ENCODE measurements at places on chromosomes 1 and 21.
A peak's percentile ranks its signal among the peaks of the same experiment; 100 is the strongest.

GRCh38 chr1:213122514-213122929 is 71.5 kb downstream of the RPS6KC1 start:
- DNase-seq, result peak; percentile 57

DNA sequence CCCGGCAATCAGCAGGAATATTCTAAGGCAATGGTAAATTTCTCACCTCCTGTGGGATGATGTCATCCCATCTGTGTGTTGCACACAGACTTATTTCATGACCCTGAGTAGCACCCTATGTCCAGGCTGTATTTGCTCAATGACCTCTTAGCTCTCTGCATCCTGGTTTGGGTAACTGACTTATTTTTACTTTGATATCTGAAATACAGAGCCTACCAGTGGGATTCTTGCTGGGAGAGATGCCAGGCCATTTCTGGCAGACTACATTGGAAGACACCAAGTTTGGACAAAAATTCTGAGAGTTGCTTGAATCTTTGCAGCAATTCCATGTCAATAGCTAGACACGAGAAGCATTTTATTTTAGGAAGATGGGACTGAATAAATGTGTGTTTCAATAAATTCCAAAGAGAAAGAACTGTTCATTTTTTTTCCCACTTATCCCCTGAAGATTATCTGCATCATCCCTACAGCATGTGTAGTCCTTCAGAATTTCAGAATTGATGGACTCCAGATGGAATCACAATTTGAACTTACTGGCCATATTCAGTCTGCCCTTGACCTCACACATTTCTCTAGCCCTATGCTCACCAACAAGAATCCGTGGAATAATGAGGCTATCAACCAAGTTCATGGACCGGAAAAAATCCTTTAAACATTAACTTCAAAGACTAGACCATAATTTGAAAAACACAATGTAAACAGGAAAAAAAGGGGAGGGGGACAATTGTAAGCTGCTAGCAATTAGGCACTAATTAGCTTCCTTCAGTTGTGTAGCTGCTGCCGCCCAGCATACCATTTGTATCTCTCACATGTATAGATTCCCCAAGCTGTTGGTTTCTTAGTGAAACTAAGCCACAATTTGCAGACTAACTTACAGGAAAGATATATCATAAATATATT is 226.5 kb downstream of the HMCN1 start:
- DNase-seq, result no peak

- no peak for DNase-seq
Observed at GRCh38 chr1:181135437-181135731, 46.9 kb downstream of the IER5 start.

GRCh38 chr21:42672699-42673458 is 19.5 kb downstream of the PDE9A start:
- DNase-seq, result peak; percentile 78

DNA sequence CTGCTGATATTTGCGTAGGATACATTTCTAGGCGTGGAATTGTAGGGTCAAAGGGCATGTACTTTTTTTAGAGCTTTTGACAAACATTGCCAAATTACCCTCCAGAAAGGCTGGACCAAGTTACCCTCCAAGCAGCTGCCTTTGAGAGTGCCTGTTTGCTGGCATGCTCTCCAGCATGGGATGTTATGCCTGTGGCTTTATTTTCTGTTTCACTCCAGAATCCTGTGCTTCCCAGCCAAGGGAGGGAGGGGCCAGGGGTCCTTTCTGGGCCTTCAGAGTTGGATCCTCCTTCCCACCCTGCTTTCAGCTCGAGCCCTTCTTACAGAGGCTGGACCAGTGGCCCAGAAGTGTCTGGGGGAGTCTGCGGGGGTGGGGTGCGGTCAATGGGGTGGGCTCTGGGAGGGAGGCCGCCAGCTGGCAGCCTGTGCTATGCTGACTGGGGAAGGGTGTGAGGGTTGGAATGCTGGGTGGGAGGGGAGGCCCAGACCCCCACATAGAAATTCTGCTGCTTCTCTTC is 81.2 kb downstream of the EPHB2 start:
- no peak for DNase-seq

- peak; percentile 35 for DNase-seq
Observed at GRCh38 chr1:174726167-174726879, 273.4 kb upstream of the CACYBP start.

- DNase-seq, result no peak
Observed at GRCh38 chr1:192357924-192358323, 41.1 kb downstream of the RGS21 start.

DNA sequence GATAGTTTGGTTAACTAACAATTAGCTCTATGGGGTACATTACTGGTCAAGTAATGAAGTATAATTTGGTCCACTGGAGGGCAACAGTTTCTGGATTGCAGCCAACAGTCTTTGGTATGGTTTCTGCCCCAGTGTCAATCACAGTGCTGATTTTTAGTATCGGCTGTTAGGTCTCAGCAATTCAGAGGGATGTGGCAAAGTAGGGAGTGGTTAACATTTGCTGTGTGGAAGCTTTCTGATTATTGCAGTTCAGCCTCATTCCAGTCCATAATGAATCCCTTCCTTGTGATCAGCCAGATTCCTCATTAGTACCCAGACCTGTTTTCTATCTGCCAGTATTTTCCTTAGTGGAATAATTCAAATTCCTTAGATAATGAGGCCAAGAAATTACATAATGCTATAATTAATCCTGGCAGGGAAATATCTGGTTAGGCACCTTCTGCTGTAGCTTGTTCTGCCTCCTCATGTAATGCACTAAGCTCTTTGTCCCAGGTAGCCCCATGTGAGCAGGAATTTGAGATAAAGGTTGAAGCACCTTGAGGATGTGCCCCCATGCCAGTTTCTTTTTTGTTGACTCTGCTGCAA is 14.0 kb downstream of the F3 start:
- DNase-seq, result no peak

DNA sequence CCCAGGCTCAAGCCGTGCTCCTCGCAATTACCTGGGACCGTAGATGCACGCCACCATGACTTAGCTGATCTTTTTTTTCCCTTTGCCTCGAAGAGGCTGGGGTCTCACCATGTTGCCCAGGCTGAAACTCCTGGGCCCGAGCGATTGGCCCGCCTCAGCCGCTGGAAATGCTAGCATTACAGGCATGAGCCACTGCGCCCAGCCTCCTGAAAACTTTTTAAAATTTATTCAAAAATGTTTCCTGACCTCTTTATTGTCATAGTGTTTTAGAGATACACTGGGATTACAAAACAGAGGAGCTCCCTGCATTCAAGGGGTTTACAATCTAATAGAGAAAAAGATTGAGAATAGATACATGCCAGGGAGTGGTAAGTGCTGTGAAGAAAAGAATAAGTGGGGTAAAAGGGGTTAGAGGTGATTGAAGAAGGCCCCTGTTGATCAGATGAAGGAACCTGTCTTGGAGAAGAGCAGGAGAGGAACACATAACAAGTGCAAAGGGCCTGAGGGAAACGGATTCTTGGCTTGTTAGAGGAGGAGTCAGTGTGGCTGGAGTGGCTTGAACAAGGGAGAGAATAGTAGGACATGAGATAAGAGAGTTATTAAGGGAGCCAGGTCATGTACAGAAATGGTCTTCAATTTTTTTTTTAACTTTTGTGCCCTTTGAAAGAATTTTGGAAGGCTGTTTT is 1.7 kb upstream of the TRIM33 start:
- no peak for DNase-seq

DNA sequence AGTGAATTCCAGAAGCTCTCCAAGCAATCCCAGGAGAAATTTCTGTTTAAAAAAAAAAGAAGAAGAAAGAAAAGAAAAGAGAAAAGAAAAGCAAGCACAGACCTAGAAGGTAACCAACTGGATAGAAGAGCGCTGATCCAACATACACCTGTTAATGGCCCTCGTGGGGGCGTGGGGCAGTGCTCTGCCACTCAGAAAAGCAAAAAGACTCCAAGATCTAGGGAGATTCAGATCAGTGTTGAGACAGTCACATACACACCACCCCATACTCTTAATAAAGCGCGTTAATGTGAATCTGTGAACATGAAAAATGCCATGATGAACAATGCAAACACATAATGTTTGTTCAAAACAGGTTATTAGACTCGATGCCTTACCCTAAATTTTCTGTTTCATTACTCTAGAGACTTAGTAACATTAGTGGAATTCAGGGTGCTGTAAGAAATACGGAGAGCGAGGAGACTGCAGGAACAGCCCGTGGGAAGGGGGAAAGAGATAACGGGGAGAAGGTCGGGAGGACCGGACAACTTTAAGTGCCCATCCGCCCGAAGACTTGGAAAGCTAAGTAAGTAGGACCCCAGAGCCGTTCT is 406 bp downstream of the NME7 start:
- DNase-seq, result no peak

GRCh38 chr1:25661043-25661815 is 44.6 kb downstream of the MAN1C1 start:
- no peak for DNase-seq

GRCh38 chr1:207333620-207334019 is 12.1 kb downstream of the CD55 start:
- DNase-seq, result no peak

DNA sequence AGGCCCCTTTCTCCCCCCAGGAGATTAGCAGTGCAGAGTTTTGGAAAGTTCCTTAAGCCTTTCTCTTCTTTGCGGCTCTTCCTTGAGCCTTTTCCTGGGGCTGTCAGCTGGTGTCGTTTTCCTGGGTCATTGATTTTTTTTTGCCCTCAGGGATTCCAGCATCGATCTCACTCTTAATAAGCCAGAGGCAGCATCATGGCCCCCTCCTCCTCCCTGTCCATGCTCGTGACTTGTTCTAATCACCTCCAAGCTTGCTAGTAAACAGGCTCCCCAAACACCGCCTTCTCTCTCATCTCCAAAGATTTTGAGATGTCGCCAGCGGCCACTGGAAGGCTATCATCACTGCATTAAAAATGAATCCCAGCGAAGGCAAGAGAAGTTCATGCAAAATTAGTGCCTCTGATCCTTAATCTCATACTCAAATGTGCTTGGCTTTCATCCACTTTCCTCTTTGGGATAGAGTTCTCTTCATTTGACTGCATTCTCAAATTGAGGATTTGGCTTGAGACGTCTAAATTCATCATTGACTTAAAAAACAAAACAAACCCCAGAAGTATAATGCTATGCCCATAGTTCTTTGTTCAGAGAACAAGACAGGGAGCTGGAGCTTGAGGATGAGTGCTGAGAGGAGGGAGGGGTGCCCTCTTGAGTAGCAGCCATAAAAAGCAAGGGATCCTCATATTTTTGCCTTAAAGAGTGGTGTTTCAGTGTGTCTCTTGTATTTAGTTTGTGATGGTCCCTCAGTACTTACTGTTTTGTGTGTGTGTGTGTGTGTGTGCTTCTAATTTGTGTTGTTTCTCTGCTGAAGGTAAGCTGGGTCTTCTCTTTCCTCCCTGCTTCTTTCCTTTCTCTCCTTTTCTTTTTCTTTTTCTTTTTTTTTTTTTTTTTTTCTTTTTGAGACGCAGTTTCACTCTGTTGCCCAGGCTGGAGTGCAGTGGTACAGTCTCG is 3.2 kb downstream of the EVA1C start:
- no peak for DNase-seq

- no peak for DNase-seq
Observed at GRCh38 chr1:185440877-185441276, 123.8 kb upstream of the IVNS1ABP start.

- peak; percentile 87 for DNase-seq
Observed at GRCh38 chr1:151254217-151255213, at the start of gene PSMD4. Gene PSMD4, plus strand, starts transcription at chr1:151254734. Its CDS starts 49 bp downstream, at chr1:151254783.

DNA sequence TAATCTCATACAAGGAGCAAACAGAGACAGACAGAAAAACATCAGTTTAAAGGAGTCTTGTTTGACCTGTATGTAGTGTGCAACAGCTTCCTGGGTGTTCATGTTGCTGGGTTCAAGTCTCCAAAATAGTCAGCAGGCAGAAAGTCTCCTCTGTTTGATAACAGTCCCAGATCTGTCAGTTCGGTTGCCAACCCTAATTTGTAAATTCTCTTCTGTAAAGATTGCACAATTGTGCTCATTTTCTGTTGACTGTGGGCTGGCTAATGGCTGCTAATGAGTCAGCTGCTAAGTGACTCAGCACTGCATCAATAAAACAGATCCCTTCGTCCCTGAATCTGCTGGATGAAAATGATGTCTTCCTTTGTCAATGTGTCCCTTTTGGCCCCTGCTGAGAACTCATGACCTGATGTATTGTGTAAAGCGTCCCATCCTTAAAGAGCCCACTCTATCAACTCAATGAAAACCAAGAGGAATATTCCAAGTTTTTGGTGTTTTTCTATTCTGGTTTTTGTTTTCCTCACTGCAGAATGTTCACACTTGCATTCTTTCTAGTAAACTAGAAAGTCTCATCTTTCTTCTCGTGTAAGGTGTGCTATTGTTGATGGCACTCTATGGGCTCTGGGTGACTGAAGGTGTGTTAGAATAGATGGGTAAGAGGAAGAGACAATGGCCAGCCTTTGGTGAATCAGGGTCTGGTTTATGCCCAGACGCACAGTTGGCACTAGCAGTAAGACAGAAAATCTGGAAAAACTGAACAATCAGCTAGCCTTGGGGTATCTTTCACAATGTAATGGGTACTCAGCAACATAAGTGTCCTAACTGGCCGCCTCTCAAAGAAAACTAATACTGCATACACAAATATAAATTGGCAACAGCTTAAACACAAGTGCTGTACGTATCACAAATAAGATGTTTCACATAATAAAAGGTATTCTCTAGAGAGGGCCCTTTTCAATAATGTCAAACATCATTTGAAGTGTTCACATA is 75.1 kb upstream of the SIPA1L2 start:
- DNase-seq, result no peak

- DNase-seq, result no peak
Observed at GRCh38 chr1:23732363-23733224, 10.7 kb upstream of the ELOA start.

DNA sequence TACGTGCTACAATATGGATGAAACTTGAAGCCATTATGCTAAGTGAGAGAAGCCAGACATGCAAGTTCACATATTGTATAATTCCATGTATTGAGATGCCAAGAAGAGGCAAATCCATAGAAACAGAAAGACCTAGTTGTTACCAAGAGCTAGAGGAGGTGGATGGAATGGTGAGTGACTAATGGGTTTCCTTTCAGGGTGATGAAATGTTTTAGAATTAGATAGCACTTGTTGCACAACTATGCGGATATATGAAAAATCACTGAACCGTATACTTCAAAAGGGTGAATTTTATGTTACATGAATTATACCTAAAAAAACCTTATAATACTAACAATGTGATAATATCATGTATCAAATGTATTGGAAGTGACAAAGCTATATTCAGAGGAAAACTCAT is 18.1 kb downstream of the EPHA10 start:
- no peak for DNase-seq

GRCh38 chr1:160251687-160252526 is 10.4 kb downstream of the DCAF8 start:
- no peak for DNase-seq

DNA sequence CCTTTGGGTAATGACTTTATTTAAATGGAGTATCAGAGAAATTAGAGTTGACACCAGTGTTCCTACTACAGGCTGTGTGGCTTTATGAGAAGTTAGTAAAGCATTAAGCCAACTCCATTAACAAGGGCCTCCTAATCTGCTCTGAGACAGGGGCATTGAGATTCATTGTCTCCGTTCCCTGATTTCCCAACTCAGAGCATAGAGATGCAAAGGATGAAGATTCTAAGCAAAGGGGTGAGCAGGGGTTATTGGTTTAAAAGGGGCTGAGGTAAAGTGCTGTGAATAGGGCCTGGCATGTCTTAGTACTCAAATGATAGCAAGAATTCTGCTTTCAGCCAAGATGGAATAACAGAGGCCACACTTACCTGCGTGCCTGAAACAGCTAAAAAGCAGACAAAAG is 428.4 kb downstream of the PTPRU start:
- DNase-seq, result no peak

Data from SK-N-MC (cell line).